ENCODE measurements at places on chromosomes 12 and 14.

- DNase-seq: no peak
Observed at GRCh38 chr12:15152868-15153267, 68.3 kb downstream of the RERG start.

DNA sequence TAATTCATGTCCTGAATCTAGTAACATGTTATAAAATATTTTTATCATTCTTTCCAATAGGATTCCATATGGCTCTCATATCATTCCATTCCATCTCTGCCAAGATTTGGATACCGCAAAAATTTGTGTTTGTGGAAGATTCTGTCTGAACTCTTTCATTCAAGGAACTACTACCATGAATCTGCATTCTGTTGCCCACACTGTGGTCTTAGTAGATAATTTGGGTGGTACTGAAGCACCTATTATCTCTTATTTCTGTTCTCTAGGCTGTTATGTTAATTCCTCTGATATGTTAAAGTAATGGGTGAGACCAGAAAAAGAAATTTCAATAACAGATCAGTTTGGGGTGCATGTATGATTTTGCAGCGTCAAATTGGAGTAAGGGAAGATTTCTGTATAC, 6.2 kb downstream of the RPL36AL start:
- DNase-seq: no peak

DNA sequence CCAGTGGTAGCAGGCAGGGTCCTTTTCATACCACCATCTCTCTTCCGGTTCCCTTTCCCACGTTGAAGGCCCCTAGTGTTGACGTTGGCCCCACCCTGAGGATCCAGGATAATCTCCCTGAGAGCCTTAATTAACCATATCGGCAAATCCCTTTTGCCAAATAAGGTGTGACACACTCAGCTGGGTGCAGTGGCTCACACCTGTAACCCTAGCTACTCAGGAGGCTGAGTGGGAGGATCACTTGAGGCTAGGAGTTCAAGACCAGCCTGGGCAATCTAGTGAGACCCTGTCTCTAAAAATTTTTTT, 2.8 kb upstream of the TMEM119 start:
- DNase-seq: no peak

DNA sequence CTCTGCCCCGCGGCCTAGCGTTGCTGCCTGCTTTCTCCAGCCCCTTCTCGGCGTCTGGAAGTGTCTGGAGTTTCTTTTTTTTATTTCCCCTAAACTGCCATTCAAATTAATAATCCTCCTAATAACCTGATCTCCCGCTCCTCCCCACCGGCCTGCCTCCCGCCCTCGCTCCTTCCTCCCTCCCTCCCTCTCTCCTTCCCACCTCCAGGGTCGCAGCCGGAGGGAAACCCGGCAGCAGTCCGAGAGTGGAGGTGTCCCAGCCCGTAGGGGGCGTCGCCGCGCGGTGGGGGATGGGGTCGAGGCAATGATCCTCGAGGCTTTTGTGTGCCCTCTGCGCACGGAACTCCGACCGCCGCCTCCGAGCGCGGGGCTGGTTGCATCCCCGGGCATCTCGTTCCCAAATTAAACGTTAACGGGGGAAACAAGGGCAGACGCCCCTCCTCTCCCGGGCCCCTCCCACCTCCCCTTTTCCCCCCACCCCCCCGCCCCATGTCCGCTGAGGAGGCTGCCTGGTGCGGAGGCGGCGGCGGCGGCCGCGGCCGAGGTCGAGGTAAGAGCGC, 1.0 kb upstream of the SOCS2 start:
- peak; percentile 82 for DNase-seq

GRCh38 chr14:39157491-39157890, 12.6 kb downstream of the TRAPPC6B start:
- DNase-seq: no peak

DNA sequence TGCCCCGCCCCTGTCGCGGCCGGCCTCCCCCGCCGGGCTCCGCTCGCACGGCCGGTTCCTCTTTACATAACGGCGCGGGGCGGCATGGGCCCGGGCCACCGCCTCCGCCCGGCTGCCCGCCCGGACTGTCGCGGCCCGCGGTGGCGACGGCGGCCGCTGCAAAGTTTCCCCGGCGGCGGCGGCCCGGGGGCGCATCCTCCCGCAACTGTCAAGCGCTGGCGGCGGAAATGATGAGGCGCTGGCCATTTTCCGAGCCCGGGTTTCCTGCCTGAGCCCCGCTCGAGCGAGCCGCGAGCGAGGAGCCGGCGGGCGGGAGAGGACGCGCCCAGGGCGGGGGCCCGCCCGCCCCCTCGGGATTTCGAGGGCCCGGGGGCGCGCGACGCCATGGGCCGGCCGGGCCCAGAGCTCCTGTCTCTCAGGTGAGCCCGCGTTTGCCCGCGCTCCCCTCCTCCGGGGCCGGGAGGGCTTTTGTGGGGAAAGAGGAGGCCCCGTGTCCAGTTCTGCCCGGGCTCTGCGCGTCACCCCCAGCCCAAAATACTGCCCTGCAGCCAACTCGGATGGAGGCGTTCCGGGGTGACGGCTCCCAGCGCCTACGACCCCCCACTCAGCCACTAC, at the start of gene SH2B3:
SH2B3 (plus strand) TSS at position 65 of the 615 bp plus-strand sequence. CDS start 12,223 bp downstream, outside the sequence.
- DNase-seq: peak; percentile 66

GRCh38 chr14:74572726-74573301, 39.2 kb downstream of the LTBP2 start:
- peak; percentile 74 for DNase-seq

GRCh38 chr12:51852404-51853137, 4.1 kb upstream of the FIGNL2 start:
- DNase-seq: no peak

DNA sequence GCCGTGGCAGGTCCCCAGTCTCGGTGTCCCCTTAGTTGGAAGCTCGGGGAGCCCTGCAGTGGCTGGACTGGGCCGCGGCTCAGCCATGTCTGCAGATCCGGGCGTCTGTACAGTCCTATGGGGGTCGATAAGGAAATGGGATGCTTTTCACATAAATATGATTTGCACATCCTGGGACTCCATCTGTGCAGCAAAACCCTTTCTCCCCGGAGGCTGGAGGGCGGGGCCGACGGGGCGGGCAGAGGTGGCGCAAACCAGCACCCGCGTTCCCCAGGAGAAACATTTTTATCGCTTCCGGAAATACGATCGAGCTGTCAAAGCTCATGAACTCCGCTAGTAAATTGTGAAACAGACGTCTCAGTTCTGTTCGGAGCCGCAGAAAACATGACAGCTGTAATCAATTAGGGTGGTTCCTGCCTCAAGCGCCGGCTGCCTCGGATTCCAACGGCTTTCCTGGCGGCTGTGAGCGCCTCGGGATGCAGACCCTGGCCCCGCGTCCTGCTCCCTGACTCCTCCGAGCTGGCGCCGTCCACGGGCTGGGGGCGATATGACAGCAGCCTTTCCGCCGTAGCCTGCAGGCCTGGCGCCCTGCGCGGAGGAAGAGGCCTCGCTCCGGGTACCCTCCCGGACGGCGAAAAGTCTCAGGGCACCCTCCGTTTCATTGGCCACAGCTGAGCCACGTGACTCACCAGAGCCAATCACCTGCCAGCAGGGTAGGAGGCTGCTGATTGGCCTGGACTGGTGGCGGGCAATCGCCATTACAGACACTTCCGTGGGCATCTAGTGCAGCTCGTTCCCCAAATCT, 23.0 kb downstream of the DIO3 start:
- DNase-seq: peak; percentile 57

- no peak for DNase-seq
Observed at GRCh38 chr12:31906557-31907301, 52.5 kb upstream of the RESF1 start.

GRCh38 chr12:19855851-19856250, 416.6 kb downstream of the AEBP2 start:
- DNase-seq: no peak

DNA sequence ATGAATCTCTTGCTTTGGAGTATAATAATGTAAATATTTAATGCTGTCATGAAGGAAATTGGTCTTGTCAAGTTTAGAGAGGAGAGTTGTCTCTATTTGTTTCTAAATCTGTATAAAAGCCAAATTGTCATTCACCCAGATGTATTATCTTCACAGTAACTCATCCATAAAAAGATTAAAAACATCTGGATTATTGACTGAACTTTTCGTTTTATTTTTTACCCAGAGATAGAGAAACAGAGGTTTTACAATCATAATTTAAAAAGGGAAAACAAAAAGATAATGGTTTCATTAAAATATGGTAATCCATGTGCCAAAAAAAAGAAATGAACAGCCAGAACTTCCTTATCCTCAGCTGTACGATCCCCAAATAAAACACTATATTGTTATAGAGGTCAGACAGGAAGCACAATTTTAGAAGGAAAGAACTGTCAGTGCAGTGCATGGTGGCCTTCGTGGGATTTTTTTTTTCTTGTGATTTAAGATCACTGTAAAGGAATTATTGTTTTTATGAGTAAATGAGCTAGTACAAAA, 125.9 kb downstream of the ACSS3 start:
- DNase-seq: no peak

- no peak for DNase-seq
Observed at GRCh38 chr12:4121506-4122020, 152.0 kb upstream of the CCND2 start.

- no peak for DNase-seq
Observed at GRCh38 chr12:25422241-25422640, 130.8 kb downstream of the LMNTD1 start.

GRCh38 chr12:116714175-116714574, 23.7 kb downstream of the SPRING1 start:
- DNase-seq: no peak

DNA sequence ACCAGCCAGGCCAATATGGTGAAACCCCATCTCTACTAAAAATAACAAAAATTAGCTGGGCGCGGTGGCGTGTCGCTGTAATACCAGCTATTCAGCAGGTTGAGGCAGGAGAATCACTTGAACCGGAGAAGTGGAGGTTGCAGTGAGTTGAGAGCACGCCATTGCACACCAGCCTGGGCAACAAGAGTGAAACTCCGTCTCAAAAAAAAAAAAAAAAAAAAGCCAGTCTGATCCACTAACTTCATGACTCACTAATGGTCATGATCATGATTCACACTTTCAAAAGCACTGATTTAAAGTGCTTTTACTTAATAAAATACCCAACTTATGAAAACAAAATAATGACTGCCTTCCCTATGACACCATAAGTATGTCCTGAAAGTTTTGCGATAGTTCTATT, 38.4 kb upstream of the CPM start:
- DNase-seq: no peak

GRCh38 chr14:29311983-29312382, 545.4 kb downstream of the FOXG1 start:
- DNase-seq: no peak

- peak; percentile 36 for DNase-seq
Observed at GRCh38 chr14:28764257-28765160, 2.1 kb upstream of the FOXG1 start.

- DNase-seq: no peak
Observed at GRCh38 chr12:131830914-131831571, 2.9 kb downstream of the MMP17 start.

DNA sequence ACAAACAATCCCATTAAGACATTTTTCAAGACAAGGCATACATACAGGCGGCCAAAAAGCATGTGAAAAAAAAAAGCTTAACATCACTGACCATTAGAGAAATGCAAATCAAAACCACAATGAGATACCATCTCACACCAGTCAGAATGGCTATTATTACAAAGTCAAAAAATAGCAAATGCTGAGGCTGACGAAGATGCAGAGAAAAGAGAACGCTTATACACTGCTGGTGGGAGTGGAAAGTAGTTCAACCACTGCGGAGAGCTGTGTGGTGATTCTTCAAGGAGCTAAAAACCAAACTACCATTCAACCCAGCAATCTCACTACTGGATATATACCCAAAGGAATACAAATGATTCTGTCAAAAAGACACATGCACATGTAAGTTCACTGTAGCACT, 216.7 kb downstream of the FOXG1 start:
- DNase-seq: no peak

DNA sequence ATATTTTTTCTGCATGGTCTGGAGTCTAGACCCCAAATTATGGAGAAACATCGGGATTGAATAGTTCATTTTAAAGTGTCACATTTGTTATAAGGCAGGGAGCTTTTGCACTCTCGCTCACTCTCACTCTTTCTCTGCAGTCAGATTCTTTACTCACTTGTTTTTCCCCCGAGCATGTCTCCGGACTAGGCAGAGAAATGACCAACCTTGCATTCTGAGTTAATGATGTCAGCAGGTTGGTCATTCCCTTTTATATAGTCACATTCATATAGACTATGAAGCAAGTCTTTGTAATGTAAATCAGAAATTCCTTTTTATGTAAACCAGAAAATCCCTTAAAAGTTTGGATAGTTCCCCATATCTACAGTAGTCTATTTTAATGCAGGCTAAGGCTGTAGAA, 4.1 kb downstream of the C12orf75 start:
- no peak for DNase-seq

DNA sequence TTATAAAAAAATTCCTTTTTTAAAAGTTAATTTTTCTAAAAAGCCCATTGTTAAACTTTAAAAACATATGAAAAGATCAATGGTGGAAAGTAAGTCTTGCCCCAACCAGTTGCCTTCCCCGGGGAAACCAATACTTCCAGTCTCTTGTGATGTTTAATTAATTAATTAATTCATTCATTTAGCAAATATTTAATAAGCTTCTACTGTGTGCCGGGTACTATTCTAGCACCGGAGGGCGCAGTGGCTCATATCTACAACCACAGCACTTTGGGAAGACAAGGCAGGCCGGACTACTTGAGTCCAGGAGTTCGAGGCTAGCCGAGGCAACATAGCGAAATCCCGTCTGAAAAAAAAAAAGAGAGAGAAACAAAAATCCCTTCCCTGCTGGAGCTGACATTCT, 87.4 kb downstream of the HECTD4 start:
- DNase-seq: no peak

Data from right kidney (tissue), 9 donors.